ENCODE measurements at places on chromosomes 2 and 18.

DNA sequence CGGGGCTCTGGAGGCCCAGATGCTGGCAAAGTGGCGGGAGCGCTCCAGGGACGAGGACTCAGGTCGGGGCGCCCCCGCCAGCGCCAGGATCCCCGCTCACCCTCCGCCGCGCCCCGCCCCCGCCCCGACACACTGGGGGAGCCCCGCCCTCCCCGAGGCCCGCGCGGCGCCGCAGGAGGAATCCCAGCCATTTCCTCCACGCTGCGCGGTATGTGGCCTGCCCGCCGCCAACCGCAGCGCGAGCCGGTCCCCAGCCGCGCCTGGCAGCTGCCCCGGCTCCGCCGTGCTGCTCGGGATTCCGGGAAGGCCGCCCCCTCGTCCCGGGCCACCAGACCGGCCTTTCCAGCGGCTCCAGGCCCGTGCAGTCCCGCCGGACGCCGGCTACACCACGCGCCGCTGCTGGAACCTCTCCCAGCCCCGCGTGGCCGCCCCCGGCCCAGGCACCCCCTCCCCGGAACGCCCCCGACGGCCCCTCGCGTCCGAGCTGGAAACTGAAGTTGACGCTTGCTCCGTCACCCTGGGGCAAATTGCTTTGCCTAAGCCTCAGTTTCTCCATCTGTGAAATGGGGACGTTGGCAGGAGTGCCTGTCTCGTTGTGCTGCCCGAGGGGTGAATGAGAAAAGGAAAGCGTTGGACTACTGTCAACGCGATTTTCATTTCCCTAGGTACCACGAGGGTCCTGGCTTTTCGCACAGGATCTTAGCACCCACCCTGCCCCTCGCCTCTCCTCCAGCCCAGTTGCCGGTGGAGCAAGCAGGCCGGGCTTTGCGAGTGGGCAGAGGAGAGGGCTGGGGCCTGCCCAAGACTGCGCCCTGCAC is 53.6 kb downstream of the PKDCC start:
- DNase-seq, result peak; percentile 44

GRCh38 chr2:127153691-127154158 is 46.8 kb upstream of the BIN1 start:
- no peak for DNase-seq

DNA sequence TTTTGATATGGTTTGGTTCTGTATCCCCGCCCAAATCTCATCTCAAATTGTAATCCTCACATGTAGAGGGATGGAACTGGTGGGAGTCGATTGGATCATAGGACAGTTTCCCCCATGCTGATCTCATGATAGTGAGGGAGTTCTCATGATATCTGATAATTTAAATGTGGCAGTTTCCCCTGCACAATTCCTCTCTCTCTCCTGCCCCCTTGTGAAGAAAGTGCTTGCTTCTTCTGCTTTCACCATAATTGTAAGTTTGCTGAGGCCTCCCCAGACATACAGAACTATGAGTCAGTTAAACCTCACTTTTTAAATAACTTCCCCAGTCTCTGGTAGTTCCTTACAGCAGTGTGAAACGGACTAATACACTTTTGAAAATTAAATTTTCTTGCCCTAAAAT is 12.3 kb upstream of the KCNJ3 start:
- DNase-seq, result no peak

DNA sequence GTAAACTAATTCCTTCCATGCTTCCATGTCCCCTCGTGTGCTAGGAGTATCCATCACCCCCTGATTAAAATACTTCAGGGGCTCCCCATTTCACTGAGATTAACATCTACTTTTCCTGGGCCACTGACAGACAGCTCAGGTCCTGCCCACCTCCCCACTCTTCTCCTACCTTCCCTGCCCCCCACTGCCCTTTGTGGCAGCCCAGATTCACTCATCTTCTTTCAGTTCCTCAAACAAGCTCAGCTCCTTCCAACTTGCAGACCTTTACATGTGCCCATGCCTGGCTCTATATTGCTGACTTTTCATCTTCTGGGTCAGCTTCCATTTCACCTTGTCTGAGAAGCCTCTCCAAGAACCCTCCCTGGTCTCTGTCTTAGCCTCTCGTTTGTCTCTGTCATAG is 12.0 kb downstream of the RUFY4 start:
- DNase-seq, result no peak

DNA sequence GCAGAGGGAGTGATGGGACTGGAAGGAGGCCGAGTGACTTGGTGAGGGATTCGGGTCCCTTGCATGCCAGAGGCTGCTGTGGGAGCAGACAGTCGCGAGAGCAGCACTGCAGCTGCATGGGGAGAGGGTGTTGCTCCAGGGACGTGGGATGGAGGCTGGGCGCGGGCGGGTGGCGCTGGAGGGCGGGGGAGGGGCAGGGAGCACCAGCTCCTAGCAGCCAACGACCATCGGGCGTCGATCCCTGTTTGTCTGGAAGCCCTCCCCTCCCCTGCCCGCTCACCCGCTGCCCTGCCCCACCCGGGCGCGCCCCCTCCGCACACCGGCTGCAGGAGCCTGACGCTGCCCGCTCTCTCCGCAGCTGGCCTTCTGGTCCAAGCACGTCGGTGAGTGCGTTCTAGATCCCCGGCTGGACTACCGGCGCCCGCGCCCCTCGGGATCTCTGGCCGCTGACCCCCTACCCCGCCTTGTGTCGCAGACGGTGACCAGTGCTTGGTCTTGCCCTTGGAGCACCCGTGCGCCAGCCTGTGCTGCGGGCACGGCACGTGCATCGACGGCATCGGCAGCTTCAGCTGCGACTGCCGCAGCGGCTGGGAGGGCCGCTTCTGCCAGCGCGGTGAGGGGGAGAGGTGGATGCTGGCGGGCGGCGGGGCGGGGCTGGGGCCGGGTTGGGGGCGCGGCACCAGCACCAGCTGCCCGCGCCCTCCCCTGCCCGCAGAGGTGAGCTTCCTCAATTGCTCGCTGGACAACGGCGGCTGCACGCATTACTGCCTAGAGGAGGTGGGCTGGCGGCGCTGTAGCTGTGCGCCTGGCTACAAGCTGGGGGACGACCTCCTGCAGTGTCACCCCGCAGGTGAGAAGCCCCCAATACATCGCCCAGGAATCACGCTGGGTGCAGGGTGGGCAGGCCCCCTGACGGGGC is 4.6 kb downstream of the PROC start:
- no peak for DNase-seq

All from stimulated activated CD8-positive, alpha-beta memory T cell treated with anti-CD3 and anti-CD28 coated beads, Interleukin-4, amount 100 ng/mL, for 24 hours (primary cell).